Mesothelial cell of epicardium (in vitro differentiated cells): ENCODE measurements at places on chromosomes 7 and 10.

DNA sequence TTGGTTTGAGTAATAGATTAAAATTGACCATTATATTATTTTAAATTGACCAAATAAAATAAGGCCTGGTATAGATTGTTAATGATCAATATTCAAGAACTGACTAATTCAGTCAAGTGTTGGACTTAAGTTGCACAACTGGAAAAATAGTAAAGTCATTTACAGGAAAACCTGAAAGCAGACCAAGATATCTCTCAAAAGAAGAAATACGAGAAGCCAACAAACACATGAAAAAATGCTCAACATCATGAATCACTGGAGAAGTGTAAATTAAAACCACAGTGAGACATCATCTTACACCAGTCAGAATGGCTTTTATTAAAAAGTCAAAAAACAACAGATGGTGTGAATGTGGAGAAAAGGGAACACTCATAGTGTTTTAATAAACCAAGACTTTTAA lies 80.4 kb upstream of the MALRD1 start:
- H3K36me3 ChIP-seq = no peaks in the 10 kb centered on the region
- H3K4me1 ChIP-seq = no peaks in the 10 kb centered on the region
- H3K27ac ChIP-seq = no peak overlapping the region
- no peak for DNase-seq
- no peak overlapping the region for H3K4me3 ChIP-seq

DNA sequence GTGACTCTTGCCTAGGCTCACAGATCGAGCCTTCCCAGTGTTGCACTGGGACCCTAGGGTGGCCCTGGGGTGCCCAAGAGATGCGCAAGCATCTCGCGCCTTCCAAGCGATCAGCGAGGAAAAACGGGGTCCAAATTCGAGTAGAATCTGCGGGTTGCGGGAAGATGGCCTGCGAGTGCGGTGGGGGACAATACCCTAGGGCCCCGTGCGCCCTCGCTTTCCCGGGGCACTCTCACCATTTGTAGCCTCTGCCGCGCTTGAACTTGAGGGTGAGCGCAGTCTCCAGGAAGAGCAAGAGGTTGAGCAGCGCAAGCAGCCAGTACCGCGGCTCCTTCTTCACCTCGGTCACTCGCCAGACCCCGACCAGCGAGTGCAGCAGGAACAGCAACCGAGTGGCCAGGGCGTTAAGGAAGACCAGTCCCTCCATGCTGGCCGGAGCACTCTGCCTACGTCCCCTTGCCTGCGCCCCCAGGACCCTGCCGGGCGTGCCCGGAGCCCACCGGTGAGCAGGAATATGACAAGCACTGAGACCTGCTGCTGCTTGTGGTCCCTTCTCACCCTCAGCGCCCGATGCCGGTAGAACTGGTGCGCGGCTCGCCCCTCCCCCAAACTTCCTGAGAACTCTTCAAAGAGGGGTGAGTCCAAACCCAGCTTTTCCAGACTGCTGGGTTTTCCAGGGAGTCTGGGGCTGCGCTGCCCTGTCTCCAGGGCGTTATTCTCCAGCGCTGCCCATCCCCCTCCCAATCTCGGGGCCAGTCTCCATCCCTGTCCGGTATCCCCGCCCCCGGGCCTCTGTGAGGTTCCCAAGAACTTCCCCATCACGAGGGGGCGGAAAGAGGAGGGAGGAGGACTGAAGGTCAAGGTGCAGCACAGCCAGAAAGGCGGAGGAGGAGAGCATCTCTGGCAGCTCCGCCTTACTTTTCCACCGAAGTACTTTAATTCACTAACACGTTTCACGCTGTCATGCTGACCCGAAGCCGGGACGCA lies at the start of gene TMEM26:
TMEM26 (minus strand) TSS at position 727 of the 987 bp plus-strand sequence; CDS start at position 427, 300 bp downstream.
- H3K4me1 ChIP-seq = peaks cover 33% of the 10 kb centered on the region
- peaks cover 67% of the 10 kb centered on the region for H3K27me3 ChIP-seq
- peak within 1 kb of the TSS; percentile 82 for H3K4me3 ChIP-seq
- H3K36me3 ChIP-seq = no peaks in the 10 kb centered on the region
- peak within 1 kb of the TSS; percentile 21 for H3K27ac ChIP-seq

DNA sequence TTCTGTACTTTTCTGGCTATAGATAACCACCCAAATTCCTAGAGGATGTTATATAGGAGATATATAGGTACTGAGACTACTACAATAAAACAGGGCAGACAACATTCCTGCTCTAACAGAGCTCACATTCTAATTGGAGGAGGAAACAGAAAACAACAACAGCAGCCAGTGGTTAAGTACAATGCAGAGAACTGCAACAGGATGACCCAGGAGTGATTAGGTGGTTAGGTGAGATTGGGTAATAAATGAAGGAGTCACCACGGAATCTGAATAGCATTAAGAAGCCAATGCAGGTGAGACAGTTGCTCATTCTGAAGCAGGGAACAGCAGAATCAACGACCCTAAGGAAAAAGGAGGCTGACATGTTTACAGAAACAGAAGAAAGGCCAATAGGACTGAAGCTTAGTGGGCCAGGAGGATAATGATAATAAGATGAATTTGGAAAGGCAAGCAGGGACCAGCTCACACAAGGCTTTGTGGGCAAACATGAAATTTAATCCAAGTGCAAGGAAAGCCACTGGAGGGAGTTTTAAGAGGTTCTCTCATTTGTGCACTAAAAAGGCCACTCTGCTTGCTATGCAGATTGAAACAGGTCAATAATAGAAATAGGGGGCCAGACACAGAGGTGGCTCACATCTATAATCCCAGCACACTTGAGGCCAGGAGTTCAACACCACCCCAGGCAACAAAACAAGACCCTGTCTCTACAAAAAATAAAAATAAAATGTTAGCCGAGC lies 16.9 kb upstream of the REEP3 start:
- peaks cover 14% of the 10 kb centered on the region for H3K36me3 ChIP-seq
- peaks cover 25% of the 10 kb centered on the region for H3K4me1 ChIP-seq
- H3K4me3 ChIP-seq = no peak overlapping the region
- no peak for DNase-seq

GRCh38 chr10:100828738-100829096 lies 83.3 kb downstream of the PAX2 start:
- H3K4me1 ChIP-seq = peaks cover 24% of the 10 kb centered on the region
- peaks cover 54% of the 10 kb centered on the region for H3K27me3 ChIP-seq
- DNase-seq = no peak
- peak overlapping the region; percentile 57 for H3K4me3 ChIP-seq
- no peak overlapping the region for H3K27ac ChIP-seq

GRCh38 chr10:88527245-88527644 lies 55.9 kb downstream of the RNLS start:
- peaks cover 51% of the 10 kb centered on the region for H3K4me1 ChIP-seq
- H3K36me3 ChIP-seq = no peaks in the 10 kb centered on the region
- H3K27ac ChIP-seq = no peak overlapping the region
- peaks cover 5% of the 10 kb centered on the region for H3K27me3 ChIP-seq
- no peak overlapping the region for H3K4me3 ChIP-seq

DNA sequence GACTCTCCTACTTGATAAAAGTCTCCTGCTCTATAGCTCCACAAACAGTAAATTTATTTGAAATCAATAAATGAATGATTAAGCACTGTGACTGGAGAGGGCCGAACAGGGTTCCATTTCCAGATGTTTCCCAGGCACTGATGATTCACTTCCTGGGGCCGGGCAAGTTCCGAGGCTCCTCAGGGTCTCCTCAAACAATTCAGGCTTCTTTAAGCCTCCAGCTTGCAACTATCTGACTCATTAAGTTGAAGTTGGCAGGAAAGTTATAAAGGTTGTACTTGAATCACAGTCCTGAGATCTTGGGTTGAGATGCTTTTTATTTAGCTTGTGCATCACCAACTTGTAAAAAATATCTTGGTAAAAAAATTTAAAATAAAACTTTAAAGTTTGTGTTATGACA lies 612.9 kb downstream of the DNAJB6 start:
- no peak for DNase-seq
- H3K27me3 ChIP-seq = no peaks in the 10 kb centered on the region
- H3K36me3 ChIP-seq = no peaks in the 10 kb centered on the region
- no peak overlapping the region for H3K4me3 ChIP-seq
- no peak overlapping the region for H3K27ac ChIP-seq

DNA sequence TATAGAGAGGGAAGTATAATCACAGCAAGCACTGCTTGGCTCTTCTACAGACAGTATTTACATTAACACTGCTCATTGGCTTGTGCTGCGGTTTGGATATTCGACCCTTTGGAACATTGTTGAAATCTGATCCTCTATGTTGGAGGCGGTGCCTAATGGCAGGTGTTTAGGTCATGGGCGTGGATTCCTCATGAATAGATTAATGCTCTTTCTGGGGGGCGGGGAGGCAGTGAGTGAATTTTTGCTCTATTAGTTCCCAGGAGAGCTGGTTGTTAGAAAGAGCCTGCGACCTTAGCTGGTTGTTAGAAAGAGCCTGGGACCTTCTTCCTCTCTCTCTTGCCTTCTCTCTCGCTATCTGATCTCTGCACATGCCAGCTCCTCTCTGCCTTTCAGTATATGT lies 77.3 kb upstream of the SVIL start:
- H3K4me1 ChIP-seq = peaks cover 23% of the 10 kb centered on the region
- H3K27me3 ChIP-seq = no peaks in the 10 kb centered on the region
- H3K27ac ChIP-seq = peak overlapping the region; percentile 75
- no peak for DNase-seq
- H3K36me3 ChIP-seq = peaks cover 34% of the 10 kb centered on the region
- H3K4me3 ChIP-seq = no peak overlapping the region

DNA sequence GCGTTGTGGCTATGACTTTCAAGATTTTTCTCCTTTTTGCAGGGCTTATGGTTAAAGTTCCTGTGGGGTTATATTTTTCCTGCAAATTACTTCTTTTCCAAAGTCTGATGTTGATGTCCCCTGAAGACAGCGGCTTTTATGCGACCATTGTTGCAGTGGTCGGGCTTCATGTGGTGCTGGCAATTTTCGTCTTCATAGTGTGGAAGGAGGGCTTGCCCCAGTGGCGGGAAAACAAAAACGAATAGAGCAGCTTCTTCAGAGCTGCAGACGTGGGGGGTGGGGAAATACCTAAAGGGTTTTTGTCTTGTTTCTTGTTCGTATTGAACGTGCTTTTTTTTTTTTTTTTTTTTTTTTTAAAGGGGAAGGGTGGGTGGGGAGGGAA lies 53.8 kb downstream of the MCMBP start:
- DNase-seq = no peak
- H3K36me3 ChIP-seq = peaks cover 20% of the 10 kb centered on the region
- H3K27ac ChIP-seq = peak overlapping the region; percentile 89
- peak overlapping the region; percentile 87 for H3K4me3 ChIP-seq
- no peaks in the 10 kb centered on the region for H3K27me3 ChIP-seq

DNA sequence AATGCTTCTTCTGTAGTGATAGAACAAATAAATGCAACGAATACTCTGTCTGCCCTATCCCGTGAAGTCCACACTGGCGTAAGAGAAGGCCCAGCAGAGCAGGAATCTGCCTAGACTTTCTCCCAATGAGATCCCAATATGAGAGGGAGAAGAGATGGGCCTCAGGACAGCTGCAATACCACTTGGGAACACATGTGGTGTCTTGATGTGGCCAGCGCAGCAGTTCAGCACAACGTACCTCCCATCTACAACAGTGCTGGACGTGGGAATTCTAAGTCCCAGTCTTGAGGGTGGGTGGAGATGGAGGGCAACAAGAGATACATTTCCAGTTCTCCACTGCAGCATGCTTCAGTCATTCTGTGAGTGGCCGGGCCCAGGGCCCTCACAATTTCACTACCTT lies 45.8 kb downstream of the FIGNL1 start:
- no peaks in the 10 kb centered on the region for H3K4me1 ChIP-seq
- no peak for DNase-seq
- H3K27me3 ChIP-seq = peaks cover 64% of the 10 kb centered on the region

DNA sequence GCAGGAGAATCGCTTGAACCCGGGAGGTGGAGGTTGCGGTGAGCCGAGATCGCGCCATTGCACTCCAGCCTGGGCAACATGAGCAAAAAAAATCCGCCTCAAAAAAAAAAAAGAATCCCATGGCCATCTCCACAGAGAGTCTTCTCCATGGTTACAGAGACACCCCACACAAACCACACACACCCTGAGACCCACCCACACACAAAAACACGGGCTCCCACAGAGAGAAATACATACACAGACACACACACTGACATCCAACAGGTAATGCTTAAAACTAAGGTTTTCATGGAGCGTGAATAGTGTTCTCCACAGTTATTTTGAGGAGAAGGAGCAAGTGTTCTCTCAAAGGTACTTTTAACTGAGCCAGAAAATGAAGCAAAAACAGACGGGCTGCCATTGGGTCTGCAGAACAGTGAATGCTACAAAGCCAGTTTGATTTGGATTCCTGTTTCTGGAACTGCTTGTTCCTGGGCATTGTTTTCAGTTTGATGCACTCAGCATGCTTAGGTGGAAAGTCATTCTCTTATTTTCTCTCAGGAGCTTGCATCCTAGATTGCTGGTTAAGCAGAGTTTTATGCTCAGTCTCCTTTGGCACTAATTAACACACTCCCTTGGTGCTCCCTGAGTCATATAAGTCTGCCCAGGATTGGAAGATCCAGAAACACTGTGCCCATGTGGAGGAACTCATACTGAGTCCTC lies 15.4 kb downstream of the AHCYL2 start:
- H3K4me3 ChIP-seq = no peak overlapping the region
- H3K27me3 ChIP-seq = no peaks in the 10 kb centered on the region
- H3K36me3 ChIP-seq = peaks cover 12% of the 10 kb centered on the region
- no peaks in the 10 kb centered on the region for H3K4me1 ChIP-seq
- DNase-seq = no peak

- H3K4me1 ChIP-seq = peaks cover 23% of the 10 kb centered on the region
- DNase-seq = no peak
- peaks cover 3% of the 10 kb centered on the region for H3K36me3 ChIP-seq
- H3K27me3 ChIP-seq = peaks cover 84% of the 10 kb centered on the region
These were observed 303.7 kb downstream of the PRPF18 start for GRCh38 chr10:13890233-13891127.

GRCh38 chr10:22365644-22366434 lies 20.5 kb downstream of the SPAG6 start:
- peaks cover 4% of the 10 kb centered on the region for H3K4me1 ChIP-seq
- no peak overlapping the region for H3K27ac ChIP-seq
- H3K36me3 ChIP-seq = no peaks in the 10 kb centered on the region
- no peak for DNase-seq
- no peaks in the 10 kb centered on the region for H3K27me3 ChIP-seq
- no peak overlapping the region for H3K4me3 ChIP-seq

GRCh38 chr7:113086431-113086888 lies at the start of gene GPR85:
TSS of gene GPR85 (minus strand) at chr7:113086827. CDS start at chr7:113084721, 2,106 bp downstream.
- H3K27ac ChIP-seq = peak within 1 kb of the TSS; percentile 88
- H3K27me3 ChIP-seq = no peaks in the 10 kb centered on the region
- peak within 1 kb of the TSS; percentile 77 for H3K4me3 ChIP-seq

GRCh38 chr10:109977382-109977806 lies 30.4 kb upstream of the ADD3 start:
- H3K27me3 ChIP-seq = no peaks in the 10 kb centered on the region
- H3K4me3 ChIP-seq = no peak overlapping the region
- DNase-seq = no peak
- no peaks in the 10 kb centered on the region for H3K36me3 ChIP-seq

GRCh38 chr7:77797734-77798393 lies 370 bp downstream of the TMEM60 start:
- peaks cover 10% of the 10 kb centered on the region for H3K36me3 ChIP-seq
- no peaks in the 10 kb centered on the region for H3K27me3 ChIP-seq
- DNase-seq = no peak
- H3K4me1 ChIP-seq = peaks cover 34% of the 10 kb centered on the region

- peaks cover 32% of the 10 kb centered on the region for H3K4me1 ChIP-seq
- H3K27ac ChIP-seq = peak overlapping the region; percentile 78
These were observed 81.0 kb upstream of the CACUL1 start for GRCh38 chr10:118835682-118836326.
